ENCODE measurements at places on chromosomes 2 and 18.

DNA sequence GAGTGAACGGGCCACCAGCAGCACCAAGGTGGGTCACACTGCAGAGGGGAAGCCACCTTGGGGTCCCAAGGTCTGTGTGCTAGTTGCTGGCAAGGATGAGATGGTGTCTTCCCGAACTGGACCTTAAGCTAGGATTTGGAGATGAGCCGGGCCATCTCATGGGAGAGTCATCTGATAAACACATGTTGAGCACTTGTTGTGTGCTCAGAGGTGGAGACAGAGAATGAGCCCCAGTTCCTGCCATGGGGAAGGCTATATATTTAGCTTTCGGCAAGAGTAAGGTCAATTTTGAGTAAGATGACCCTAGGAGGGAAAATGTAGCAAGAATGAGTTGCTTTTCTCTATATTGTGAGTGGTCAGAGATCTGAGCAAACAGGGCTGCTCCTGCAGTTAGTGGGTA lies 41.4 kb upstream of the RPL31 start:
- H3K4me3 ChIP-seq = no peak overlapping the region
- no peaks in the 10 kb centered on the region for H3K36me3 ChIP-seq
- H3K27ac ChIP-seq = no peak overlapping the region
- H3K27me3 ChIP-seq = no peaks in the 10 kb centered on the region
- no peaks in the 10 kb centered on the region for H3K4me1 ChIP-seq

- peaks cover 4% of the 10 kb centered on the region for H3K4me1 ChIP-seq
- no peak overlapping the region for H3K4me3 ChIP-seq
- peaks cover 3% of the 10 kb centered on the region for H3K27me3 ChIP-seq
- H3K36me3 ChIP-seq = peaks cover 12% of the 10 kb centered on the region
- H3K27ac ChIP-seq = no peak overlapping the region
- no peak for DNase-seq
Measured at GRCh38 chr18:78271790-78272189, 707.8 kb upstream of the SALL3 start.

GRCh38 chr2:40315683-40316082 lies 136.2 kb downstream of the SLC8A1 start:
- no peak for DNase-seq
- H3K4me3 ChIP-seq = no peak overlapping the region
- H3K4me1 ChIP-seq = no peaks in the 10 kb centered on the region
- no peaks in the 10 kb centered on the region for H3K36me3 ChIP-seq
- no peak overlapping the region for H3K27ac ChIP-seq

DNA sequence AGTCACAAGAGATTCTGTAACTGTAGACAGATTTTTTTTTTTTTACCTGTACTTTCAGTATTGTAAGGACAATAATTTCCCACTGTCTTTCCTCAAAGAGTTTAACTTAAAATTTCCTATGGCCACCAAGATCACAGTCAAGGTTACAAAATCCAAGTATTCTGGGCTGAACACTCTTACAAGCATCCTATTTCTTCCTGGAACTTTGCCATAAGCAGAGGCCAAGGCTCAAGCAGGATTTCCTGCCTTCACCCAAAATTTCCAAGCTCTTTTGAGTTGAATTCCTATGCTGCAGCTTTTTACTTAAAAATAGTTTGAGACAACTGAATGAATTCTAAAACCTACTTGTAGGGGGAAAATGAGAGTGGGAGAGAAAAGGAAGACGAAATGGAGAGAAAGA lies 299.4 kb downstream of the ZNF516 start:
- H3K4me1 ChIP-seq = no peaks in the 10 kb centered on the region
- DNase-seq = no peak
- no peaks in the 10 kb centered on the region for H3K27me3 ChIP-seq
- no peak overlapping the region for H3K27ac ChIP-seq
- peaks cover 6% of the 10 kb centered on the region for H3K36me3 ChIP-seq

DNA sequence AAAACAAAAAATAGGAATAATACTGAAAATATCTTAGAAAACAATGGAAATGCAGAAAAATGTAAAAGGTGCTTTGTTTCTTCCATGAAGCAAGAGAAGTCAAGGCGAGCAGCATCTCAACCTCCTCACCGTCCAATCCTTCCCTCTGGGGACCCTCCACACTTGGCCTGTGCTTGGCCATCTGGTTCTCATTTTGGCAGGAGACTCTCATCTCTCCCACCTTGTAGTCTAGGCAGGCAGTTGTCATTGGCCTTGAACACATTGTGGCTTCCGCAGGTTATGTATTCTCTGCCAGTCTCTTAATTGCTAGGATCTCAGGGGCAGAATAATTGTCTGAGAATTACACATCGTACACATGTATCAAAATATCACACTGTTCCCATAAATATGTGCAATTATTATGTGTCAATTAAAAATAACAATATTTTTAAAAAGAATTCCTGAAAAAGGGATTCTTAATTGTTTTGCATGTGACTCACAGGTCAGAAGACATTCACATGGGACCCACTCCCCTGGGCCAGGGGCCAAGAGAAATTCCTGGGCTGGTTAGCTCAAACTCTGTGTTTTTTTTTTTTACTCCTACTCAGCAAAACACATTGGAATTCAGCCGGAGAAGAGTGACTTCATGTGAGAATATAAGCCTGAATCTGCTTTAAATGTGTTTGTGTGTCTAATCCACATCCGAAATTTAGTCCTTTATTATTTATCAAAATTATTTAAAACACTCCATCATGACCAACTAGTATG lies 14.0 kb upstream of the ANKRD62 start:
- peak overlapping the region; percentile 86 for H3K27ac ChIP-seq
- peaks cover 22% of the 10 kb centered on the region for H3K4me1 ChIP-seq
- DNase-seq = peak; percentile 63
- peak overlapping the region; percentile 74 for H3K4me3 ChIP-seq
- peaks cover 6% of the 10 kb centered on the region for H3K27me3 ChIP-seq

- peak overlapping the region; percentile 30 for H3K27ac ChIP-seq
- no peaks in the 10 kb centered on the region for H3K36me3 ChIP-seq
- peak overlapping the region; percentile 45 for H3K4me3 ChIP-seq
- peaks cover 5% of the 10 kb centered on the region for H3K27me3 ChIP-seq
Measured at GRCh38 chr2:152499896-152500735, 165.1 kb downstream of the FMNL2 start.
